Transverse colon (tissue), 4 donors: ENCODE measurements at places on chromosomes 4 and X. TPM values are rescaled to one million over a fixed set of nuclear protein-coding genes. Genes with fewer than 3 reads are reported as not detected.

SLC34A2 gene
- not detected for total RNA-seq

ETDA gene
- total RNA-seq = not detected

IL2RG gene
- 51.9 TPM for total RNA-seq

SCML2 gene
- 1.7 TPM for total RNA-seq

XAGE1A gene
- not detected for total RNA-seq

ABCE1 gene
- 36.5 TPM for total RNA-seq

ZNF81 gene
- total RNA-seq = 8.2 TPM

EGF gene
- total RNA-seq = 3.1 TPM

GALNT7 gene
- 122 TPM for total RNA-seq

DNA sequence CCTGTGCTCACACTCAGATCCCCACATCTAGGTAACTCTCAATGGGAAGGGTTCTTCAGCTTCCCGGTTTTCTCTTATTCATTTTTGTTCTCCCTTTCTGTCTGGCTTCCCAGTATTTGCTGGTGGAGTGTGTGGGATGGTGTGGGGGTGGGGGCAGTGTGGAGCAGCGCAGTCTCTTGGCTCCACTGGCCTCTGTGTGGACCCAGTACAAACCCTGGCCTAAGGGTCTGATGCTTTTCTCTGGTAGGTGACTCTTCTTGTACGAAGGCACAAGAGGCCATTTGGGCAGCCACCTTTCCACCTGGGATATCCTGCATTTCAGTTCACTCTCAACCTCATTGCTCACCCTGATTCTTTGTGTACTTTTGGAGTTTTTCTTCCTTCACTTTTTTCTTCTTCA lies 71.3 kb downstream of the NBDY start:
- no peak overlapping the region for H3K27ac ChIP-seq
- no peaks in the 10 kb centered on the region for H3K4me1 ChIP-seq
- H3K27me3 ChIP-seq = no peaks in the 10 kb centered on the region

GRCh38 chrX:14832151-14832550 lies 40.7 kb downstream of the FANCB start:
- H3K4me3 ChIP-seq = no peak overlapping the region
- no peaks in the 10 kb centered on the region for H3K36me3 ChIP-seq
- DNase-seq = no peak
- no peaks in the 10 kb centered on the region for H3K27me3 ChIP-seq
- H3K4me1 ChIP-seq = no peaks in the 10 kb centered on the region
- no peak overlapping the region for H3K27ac ChIP-seq

DNA sequence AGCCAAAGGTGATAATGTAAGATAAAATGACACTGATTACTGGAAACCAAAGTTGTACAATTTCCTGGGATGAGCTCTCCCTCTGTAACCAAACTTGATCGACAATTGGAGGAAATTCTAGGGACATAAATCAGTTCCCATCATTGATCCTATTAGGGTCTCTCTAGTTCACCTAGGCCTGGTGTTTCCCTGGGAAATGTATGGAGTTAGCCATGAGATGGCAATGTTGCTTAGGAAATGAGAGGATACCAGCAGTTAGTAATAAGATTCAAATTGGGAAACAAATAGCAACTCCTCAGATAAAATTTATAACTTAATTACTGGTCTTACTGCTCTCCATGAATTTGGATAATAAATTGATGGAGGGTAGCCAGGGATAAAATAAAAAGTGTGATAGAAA lies 52.2 kb downstream of the SPATA18 start:
- H3K27me3 ChIP-seq = no peaks in the 10 kb centered on the region
- H3K4me1 ChIP-seq = no peaks in the 10 kb centered on the region
- no peak for DNase-seq
- no peak overlapping the region for H3K4me3 ChIP-seq
- no peaks in the 10 kb centered on the region for H3K36me3 ChIP-seq

DNA sequence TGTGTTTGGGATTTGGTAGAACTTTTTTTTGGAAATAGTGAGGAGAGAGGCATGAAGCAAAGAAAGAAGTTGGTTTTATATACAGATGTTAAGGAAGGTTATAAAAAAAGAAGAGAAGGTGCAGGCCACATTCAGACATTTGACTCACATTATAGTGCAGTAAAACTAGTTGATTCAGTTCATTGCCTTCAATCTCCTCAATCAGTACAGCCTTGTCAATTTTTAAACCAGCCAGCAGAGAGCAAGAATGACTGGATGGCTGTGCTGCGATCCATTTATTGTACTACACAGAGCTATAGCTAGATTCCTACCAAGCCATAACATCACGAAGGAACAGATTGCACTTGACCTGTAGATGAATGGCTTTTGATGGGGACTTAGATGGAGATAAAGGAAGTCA lies 79.7 kb upstream of the LSM6 start:
- no peaks in the 10 kb centered on the region for H3K36me3 ChIP-seq
- DNase-seq = peak; percentile 13
- no peak overlapping the region for H3K4me3 ChIP-seq

- H3K27me3 ChIP-seq = no peaks in the 10 kb centered on the region
- no peaks in the 10 kb centered on the region for H3K36me3 ChIP-seq
- no peak overlapping the region for H3K4me3 ChIP-seq
- DNase-seq = no peak
- H3K27ac ChIP-seq = no peak overlapping the region
Observed at GRCh38 chrX:77442728-77443127, 4.5 kb upstream of the FGF16 start.

GRCh38 chrX:24375600-24376131 lies 15.2 kb downstream of the SUPT20HL1 start:
- H3K4me1 ChIP-seq = no peaks in the 10 kb centered on the region
- no peak overlapping the region for H3K4me3 ChIP-seq
- H3K36me3 ChIP-seq = no peaks in the 10 kb centered on the region
- DNase-seq = no peak
- H3K27me3 ChIP-seq = no peaks in the 10 kb centered on the region
- H3K27ac ChIP-seq = no peak overlapping the region

- H3K27ac ChIP-seq = no peak overlapping the region
- H3K4me1 ChIP-seq = peaks cover 27% of the 10 kb centered on the region
- no peak overlapping the region for H3K4me3 ChIP-seq
- H3K27me3 ChIP-seq = peaks cover 53% of the 10 kb centered on the region
- no peak for DNase-seq
Observed at GRCh38 chr4:2043396-2044118, 15.6 kb upstream of the NAT8L start.

DNA sequence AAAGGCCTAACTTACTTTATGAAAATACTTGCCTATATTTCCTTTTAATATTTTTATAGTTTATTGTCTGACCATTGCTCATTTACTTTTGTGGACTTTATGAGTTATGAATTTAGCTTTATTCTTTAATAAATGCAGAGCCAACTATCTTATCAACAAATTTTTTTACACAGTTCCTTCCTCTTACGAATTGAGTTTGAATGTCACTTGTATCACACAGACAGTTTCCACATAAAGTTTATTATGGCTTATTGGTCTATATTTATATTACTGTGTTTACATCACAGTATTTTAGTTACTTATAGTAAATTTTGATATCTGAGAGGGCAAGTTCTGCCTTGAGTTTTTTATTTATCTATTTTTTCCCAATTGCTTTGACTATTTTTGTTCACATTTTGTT lies 450.6 kb downstream of the C4orf33 start:
- no peak overlapping the region for H3K4me3 ChIP-seq
- no peak overlapping the region for H3K27ac ChIP-seq
- no peak for DNase-seq

DNA sequence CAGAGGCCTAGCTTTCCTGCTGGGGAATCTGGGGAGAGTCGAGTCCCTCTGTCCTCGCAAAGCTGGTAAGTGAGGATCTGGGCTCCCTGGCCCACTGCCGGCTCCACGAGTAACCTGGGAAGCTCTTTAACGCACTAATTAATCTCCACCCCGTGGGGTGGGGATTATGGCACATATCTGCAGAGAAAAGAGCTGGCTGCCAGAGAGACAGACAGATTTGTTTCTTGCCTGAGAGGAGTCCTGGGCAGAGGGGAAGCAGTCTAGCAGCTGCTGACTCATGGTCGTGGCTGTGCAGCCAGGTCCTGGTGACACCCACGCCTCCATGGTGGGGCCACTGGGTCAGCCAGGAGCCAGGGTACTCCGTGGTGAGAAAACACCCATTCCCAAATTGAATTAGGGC lies 14.0 kb downstream of the SORCS2 start:
- H3K36me3 ChIP-seq = no peaks in the 10 kb centered on the region
- DNase-seq = no peak
- peaks cover 6% of the 10 kb centered on the region for H3K27me3 ChIP-seq
- H3K4me1 ChIP-seq = peaks cover 20% of the 10 kb centered on the region

- H3K4me3 ChIP-seq = no peak overlapping the region
- DNase-seq = no peak
- H3K4me1 ChIP-seq = no peaks in the 10 kb centered on the region
- H3K36me3 ChIP-seq = no peaks in the 10 kb centered on the region
- H3K27ac ChIP-seq = no peak overlapping the region
Observed at GRCh38 chr4:160824481-160824880, 1339.3 kb downstream of the FSTL5 start.

DNA sequence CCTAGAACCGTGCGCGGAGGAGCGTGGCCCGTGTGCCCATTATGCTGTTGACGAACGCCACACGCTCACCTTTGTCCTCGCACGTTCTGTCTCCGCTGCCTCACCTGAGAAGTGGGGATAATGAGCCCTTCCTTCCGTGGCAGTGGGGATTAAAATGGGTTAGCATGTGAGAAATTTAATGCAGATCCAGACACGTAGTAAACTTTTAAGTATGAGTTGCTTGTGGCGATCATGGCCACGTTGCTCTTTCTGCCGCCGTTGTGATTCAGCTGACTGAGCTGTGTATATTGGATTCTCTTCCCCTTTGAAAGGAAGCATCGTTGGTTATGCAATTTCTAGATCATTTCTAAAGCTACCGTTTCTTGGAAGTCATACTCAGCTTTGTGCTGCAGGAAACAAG lies 16.5 kb downstream of the TBC1D14 start:
- H3K4me3 ChIP-seq = no peak overlapping the region
- peaks cover 15% of the 10 kb centered on the region for H3K36me3 ChIP-seq
- DNase-seq = no peak
- H3K27me3 ChIP-seq = no peaks in the 10 kb centered on the region
- peak overlapping the region; percentile 82 for H3K27ac ChIP-seq
